ENCODE measurements at places on chromosomes 7 and 10.

DNA sequence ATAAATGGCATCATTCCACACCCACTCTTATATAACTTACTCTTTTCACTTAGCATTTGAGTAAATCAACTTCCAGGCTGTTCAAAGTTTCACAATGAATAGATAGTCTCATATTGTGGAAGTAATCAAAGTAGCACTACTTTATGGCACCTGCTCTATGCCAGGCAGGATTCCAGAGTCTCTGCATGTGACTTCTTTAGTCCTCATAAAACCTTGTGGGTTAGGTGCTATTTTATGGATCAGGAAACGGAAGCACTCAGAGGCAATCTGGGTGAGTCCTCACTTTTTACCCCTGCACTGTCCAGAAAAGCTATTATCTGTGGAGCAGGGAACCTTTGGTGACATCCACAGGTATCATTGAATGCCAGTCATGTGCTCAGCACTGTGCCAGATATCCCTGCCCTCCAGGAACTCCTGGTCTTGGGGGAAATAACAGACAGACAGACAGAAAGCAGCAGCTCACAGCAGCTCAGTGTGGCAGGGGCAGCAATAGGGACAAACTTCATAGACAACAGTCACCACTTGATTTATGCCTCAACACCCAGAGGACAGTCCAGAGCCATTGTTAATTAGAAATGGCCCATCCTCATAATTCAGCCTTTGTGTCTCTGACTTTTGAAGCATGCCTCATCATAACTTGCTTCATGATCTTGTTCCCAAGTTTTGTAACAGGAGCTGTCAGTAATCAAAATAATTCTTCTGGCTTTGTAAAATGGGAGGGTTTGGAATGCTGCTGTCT lies 160.6 kb downstream of the SEC23IP start:
- DNase-seq: no peak

GRCh38 chr7:48183965-48184364 lies 12.7 kb downstream of the ABCA13 start:
- DNase-seq: no peak

DNA sequence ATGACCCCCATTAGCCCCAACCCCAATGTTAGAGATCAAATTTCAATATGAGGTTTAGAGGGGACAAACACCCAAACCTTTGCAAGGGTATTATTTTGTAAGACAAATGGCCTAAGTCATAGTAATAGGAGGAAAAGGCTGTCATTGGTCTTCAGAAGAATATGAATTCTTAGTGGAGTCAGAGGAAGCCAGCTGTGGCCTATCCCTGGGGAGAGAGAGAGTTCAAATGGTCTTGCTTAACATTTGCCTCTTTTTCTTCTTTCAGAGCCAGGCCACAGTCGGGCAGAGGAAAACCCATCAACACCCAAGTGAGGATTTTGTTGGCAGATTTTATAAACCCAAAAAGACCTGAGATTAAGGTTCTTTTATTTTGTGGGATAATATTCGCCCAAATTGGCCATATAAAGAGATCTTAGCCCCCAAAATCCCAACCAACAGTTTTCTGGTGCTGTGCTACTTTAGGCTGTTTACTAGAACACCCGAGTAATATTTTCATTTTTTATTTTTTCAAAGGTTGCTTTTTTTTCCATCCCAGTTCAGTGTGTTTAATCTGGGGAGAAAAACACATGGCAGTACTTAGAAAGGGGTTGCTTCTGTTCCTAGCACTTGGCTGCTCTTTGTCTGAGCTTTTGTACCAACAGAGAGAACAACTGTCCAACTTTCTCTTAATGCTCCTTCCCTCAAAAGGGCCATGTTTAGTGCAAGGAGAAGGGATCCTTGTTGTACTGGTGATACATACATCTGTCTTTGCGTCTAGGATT lies 26.8 kb upstream of the ARMC3 start:
- no peak for DNase-seq

DNA sequence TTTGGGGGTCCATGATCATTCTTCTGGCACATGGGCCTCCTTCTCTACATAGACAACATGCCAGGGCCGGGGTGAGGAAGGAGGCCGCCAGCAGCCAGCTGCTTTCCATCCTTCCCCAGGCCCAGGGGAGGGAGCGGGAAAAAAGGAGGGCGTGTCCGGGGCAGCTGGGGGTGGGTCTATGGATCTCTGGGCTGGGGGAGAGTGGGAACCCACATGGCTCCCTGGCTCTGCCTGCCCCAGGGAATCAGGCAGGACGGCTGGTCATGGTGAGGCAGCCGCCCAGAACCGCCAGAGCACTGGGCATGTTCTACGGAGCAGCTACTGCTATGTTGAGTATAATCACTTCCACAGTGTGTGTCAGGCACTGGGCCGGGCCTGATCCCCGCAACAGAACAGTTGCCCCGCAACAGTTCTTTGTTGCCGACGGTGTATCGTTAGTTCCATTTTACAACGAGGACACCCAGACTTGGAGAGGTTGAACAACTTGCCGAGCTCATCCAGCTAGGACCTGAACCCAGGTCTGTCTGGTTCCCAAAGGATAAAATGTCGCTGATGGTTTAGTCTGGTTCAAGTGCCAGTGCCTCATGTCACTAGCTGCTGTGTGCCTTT lies 6.4 kb upstream of the IRF5 start:
- DNase-seq: no peak

GRCh38 chr10:4517746-4518145 lies 308.3 kb upstream of the AKR1E2 start:
- DNase-seq: no peak
